ENCODE measurements at places on chromosomes 6 and 20.

GRCh38 chr6:159217595-159218275 is 48.5 kb downstream of the FNDC1 start:
- no peak for DNase-seq

DNA sequence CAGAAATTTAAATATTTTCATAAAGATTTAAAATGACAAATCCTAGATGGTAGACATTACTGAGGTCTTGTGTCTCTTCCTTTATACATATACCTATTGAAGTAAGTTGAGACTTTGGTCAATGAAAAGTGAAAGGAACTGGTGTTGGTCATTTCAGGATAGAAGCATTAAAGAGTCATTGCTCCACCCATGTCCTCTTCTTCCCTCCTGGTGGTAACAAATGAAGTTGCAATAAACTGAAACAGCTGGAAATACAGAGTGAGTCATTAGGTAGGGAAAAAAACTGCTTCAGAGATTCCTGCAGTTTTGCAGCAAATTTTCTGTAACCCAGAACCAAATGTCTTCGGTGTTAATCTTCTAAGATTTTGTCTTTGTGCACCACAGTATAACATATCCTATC is 448.0 kb downstream of the EYS start:
- peak; percentile 1 for DNase-seq

- no peak for DNase-seq
Measured at GRCh38 chr6:166767230-166767629, 140.2 kb upstream of the RPS6KA2 start.

DNA sequence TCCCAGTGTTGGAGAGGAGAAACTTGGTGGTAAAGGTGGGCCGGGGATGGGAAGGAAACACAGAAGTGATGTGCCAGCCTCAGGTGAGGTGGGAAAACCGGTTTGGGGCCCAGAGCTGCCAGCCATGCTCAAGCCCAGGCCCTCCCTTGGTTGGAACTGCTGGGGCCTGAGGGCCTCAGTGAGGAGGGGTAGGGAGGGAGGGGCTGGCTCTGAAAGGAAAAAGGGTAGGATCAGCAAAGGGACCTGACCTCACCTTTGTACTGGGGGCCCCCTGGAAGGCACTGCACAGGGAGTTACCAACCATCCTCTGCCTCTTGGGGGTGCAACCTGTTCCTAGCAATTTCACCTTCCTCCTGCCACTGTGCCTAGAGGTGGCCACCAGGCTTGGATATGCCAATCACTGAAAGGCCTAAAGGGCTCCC is 1.8 kb upstream of the SPEF1 start:
- no peak for DNase-seq

- DNase-seq: no peak
Measured at GRCh38 chr6:14642842-14643241, 525.3 kb downstream of the CD83 start.

GRCh38 chr20:17941087-17941825 is 27.3 kb downstream of the SNX5 start:
- no peak for DNase-seq

DNA sequence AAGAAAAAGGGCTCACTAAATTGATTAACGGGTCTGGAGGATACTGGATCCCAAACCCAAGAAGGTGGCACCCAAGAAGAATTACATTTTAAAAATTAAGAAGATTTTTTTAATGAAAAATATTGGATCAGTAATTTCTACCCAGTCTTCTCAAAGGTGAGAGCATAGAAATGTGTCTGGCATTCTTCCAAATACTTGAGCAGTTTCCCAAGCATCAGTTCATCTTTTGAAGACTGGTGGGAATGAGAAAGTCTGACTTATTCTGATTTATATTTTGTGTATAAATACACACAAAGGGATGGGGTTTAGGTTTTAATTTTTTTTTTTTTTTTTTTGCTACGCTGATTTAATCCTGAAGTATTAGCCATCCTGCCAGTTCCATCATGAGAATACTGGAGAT is 3.3 kb downstream of the MGME1 start:
- no peak for DNase-seq

DNA sequence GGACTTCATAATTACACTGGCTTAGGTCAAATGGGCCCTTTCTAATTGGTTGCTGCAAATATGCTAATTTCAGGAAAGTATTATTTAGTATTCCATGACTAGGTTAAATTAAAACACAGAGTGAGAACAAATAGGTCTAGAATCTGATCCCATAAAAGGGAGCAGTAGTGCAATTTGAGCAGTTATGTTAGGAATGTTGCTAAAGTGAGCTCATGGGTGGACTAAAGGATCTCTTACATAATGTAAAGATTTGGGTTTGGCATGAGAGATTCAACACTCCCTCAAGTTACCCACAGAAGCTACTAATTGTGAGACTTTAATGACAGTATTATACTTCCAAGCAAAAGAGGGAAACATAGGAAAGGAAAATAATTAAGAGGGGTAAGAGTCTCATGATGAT is 109.1 kb downstream of the C6orf58 start:
- DNase-seq: no peak

DNA sequence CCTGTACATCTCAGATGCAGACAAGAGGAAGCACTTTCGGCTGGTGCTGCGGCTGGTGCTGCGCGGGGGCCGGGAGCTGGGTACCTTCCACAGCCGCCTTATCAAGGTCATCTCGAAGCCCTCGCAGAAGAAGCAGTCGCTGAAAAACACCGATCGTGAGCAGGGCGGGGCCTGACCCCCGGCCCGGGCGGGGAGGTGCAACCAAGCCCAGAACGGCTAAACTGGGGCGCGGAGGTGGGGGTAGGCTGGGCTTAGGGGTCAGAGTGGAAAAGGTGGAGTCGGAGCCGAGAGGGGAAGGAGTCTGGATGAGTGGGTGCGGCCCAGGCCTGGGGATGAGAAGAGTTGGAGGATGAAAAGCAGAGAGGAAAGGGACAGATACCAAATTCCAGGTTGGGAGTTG is 4.1 kb upstream of the MATN4 start:
- DNase-seq: no peak

DNA sequence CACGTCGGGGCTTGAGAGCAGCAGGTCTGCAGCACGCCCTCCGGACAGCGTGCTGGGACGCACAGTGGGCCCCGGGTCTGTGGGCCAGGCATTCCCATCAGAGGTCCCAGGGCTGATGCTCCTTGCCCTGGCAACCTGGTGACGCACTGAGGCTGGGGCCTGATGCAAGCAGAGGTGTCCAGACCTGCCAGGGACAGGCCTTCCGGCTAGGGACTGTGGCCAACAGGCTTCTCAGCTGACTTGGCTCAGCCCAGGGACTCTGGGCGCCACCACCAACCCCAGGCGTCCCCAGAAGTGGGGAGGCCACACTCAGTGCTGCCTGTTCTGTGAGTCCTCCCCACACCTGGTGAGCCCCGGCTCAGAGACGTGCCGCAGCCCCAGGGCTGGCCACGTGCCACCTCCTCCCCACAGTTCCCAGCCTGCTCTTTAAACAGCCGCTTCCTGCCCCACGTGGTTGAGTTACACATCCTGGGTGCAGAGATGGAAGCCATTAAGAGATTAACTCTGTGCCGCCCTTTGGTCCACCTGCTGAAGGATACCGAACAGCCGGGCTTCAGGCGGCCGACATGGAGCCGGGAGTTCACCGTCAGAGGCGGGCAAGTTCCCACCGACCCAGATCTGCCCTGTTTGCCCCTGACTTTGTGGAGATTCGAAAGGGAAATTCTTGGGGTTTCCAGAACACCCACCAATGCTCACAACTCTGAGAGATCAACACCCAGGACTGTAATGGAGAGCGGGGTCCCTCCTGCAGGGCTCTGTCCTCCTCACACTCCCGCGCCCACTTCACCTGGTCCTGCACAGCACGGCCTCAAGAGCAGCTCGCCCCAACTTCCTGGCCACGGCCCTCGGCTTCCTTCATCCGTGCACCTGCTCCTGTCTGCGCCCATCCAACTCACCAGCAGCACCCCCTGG is 37.6 kb upstream of the ZBP1 start:
- DNase-seq: no peak

GRCh38 chr6:108423982-108424705 is 129.3 kb downstream of the AFG1L start:
- no peak for DNase-seq

- DNase-seq: no peak
Measured at GRCh38 chr6:138909511-138909910, 78.5 kb downstream of the REPS1 start.

GRCh38 chr20:51363378-51363777 is 179.1 kb downstream of the NFATC2 start:
- no peak for DNase-seq

- DNase-seq: peak; percentile 36
Measured at GRCh38 chr6:46419576-46420002, 71.7 kb downstream of the RCAN2 start.

DNA sequence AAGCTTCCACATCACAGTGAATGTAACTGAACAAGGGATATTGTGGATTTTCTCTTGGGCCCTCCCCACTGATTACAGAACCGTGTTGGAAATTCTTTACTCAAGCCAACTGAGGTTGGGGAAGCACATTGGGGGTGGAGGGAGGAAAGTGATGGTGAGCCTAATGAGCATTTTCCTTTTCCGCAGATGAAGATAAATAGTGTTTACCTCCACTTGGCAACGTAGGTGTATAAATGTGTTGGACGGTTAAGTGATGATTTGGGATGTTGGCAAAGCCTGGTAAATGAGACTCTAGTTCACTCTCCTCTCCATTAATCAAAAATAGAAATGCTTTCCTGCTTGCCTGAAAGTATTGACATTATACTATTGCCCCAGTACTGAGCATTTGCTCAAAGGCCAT is 27.1 kb upstream of the NRN1 start:
- DNase-seq: no peak

- no peak for DNase-seq
Measured at GRCh38 chr6:15327271-15327670, 81.4 kb downstream of the JARID2 start.

DNA sequence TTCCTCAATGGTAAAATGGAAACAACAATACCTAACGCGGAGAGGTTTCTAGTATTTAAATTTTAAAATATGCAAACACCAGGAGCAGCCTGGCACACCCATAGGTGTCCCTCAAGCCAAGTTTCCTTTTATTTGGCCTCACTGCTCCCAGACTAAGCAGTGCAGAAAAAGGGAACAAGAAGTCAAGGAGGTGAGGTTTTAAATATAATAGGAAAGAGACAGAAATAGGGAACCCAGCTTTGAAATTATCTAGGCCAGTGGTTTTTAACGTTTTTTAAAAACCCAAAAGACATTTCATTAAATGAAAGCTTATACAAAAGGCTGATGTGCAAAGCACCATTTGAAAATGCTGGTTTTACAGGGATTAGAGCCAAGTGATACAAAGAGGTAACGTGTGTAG is 109.6 kb downstream of the SLC22A3 start:
- DNase-seq: no peak

- DNase-seq: no peak
Measured at GRCh38 chr20:50208085-50208491, 17.5 kb downstream of the CEBPB start.

DNA sequence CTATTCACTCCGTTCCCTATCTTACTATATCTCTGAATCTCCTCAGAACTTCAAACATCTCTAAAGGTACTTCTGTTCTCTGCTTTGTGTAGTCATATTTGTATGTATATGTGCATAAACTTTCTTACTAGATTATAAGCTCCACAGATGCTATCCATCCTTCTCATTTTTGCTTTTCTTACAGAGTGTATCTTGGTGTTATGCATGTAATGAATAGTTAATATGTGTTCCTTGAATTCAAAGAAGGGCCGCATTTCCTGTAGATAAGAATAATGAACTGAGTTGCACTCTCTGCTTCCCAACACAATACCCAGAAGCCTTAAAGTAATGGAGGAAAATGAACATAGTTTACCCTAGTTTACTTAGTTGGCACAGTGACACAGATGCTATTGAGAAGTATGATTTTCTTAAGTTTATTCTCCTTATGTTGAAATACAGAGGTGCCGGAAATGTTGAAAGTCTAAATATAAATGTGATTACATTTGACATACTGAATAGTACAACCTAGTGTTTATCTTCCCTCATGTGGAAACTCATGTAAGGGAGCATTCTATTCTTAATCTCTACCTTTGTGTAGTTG is 6.0 kb downstream of the NUS1 start:
- no peak for DNase-seq

GRCh38 chr6:112044856-112045255 is 9.0 kb upstream of the CCN6 start:
- DNase-seq: no peak

GRCh38 chr20:40233406-40233805 is 455.6 kb downstream of the MAFB start:
- no peak for DNase-seq

GRCh38 chr20:61072398-61072797 is 179.7 kb upstream of the CDH4 start:
- no peak for DNase-seq

Measured in HTR-8/SVneo (cell line).